ENCODE measurements at places on chromosomes 3 and 15.
A peak's percentile ranks its signal among the peaks of the same experiment; 100 is the strongest.

GRCh38 chr3:9583792-9584191 lies 30.2 kb upstream of the LHFPL4 start:
- DNase-seq = no peak

GRCh38 chr3:72169561-72170472 lies 384.9 kb upstream of the PROK2 start:
- DNase-seq = no peak

GRCh38 chr3:97306226-97306625 lies 458.3 kb upstream of the ARL6 start:
- DNase-seq = no peak

DNA sequence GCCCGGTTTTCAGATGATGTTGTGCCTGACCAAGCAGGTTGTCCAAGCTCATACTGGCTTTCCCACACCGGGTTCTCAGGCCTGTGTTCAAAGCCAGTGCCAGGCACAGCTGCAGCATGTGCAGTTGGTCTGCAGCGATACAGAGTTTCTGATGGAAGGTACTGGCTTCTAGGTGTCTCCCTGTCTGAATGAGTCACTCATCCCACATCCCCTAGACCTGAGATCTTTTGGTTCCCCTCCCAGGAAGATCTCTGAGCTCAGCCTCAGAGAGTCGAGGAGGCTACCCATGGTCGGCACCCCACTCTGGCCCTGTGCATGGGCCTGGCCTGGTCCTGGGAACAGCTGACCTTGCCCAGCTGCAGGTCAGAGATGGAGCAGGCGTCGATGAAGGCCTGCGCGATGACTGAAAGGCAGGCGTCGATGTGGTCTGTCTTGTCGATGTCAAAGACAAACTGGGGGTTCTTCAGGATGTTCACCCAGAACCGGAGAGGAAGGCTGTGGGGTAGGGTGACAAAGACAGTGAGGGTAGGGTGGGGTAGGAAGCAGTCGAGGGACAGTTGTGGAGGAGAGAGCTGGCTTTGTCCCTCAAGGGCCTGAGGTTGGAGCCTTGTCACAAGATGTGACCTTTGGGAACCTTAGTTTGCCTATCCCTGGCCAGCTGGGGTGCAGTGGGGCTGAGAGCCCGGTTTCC lies 15.3 kb downstream of the H1-8 start:
- DNase-seq = no peak

- DNase-seq = no peak
Measured at GRCh38 chr3:195251336-195252065, 19.5 kb downstream of the XXYLT1 start.

DNA sequence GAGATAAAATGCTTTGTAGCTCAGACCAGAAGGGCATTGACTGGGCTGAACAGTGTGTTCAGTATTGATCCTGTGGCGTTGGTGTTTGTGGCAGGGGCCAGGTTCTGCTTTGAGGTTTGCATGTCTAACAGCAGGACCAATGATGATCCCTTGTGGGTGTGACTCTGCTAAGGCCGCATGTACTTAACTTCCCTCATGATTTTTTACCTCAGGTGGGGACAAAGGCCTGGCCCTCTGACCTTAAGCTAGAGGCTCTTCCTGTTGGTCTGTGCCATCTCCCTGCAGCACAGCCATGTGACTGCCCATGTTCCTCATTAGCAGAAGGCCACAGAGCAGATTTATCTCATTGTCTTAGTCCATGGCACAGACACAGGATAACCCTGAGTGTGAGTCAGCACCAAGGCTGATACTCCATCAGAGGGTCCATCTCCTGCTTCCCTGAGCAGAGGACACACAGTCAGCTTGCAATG lies 34.3 kb upstream of the BSN start:
- no peak for DNase-seq

GRCh38 chr3:52339612-52340011 lies 23.5 kb downstream of the DNAH1 start:
- peak; percentile 84 for DNase-seq

DNA sequence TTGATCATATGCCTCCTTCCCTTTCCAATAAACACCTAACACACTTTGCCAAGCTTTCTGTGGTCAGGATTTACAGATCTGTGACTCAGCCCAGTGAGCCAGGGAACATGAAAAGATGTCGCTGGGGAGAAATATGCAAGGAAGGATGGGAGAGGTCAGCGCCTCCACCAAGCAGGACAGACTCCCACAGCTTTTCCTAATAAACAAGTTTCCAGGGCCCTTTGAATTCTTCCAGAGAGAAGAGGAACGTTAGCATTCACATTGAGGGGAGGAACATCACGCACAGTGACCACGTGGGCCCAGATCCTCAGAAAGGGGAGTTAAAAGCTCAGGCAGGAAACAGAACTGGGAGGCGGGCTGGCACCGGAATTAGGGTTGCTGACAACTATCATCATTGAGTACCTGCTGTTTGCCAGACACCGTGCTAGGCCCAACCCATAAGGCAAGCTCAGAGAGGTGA lies 33.3 kb upstream of the MRPS22 start:
- no peak for DNase-seq

- no peak for DNase-seq
Measured at GRCh38 chr3:2392981-2393380, 294.3 kb downstream of the CNTN4 start.

DNA sequence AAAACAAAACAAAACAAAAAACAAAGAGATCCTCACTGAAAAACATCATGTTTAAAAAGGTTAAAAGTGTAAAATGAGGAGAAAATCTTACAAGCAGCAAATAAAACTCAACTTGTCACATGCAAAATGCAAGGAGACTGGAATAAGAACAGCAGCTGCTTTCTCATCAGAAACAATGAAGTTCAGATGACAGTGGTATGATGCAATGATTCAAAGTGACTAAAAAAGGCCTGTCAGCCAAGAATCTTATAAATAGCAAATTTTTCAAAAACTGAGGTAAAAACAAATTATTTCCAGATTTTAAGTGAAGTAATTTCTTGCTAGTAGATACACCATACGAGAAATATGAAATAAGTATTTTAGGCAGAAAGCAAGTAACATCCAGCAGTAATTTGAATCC lies 68.6 kb upstream of the EPHA3 start:
- DNase-seq = no peak

- DNase-seq = no peak
Measured at GRCh38 chr3:165462636-165463334, 266.6 kb upstream of the SLITRK3 start.

- no peak for DNase-seq
Measured at GRCh38 chr3:13714251-13714916, 165.5 kb downstream of the FBLN2 start.

DNA sequence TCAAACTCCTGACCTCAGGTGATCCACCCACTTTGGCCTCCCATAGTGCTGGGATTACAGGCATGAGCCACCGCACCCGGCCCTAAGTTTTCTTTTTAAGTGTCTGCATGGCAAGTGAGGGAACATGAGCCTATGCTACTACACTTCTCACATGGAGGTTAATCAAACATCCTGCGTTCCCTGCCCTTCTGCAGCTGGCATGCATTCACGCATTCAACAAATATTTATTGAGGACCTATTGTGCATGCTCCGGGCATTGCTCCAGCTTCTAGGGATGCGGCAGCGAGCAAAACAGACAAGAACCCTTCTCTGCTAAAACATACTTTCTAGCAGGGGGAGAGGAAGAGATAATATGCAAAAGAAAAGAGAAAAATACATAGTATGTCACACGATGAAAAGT lies 42.6 kb upstream of the ACKR4 start:
- no peak for DNase-seq

DNA sequence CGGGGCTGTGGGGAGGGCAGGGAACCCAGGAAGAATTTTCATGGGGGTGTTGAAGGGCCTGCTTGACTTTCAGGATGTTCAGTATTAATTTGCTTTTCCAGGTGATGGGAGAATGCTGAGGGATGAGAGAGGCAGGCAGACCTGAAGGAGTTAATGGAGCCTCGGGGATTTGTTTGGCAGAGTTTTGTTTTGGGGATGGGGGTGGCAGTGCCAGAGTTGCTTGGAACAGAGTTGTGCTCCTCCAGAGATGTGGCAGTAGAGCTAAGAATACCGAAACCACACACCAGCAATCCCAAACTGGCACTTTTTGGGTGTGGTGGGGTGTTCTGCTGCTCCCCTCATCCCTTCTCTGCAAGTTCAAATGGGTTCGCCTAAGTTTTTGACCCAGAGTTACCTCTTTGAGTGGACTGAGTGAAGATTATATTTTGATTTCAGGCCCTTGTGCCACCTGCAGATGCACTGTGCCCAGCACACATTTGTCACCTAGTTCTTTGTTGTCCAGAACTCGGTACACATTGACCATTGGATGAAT lies 1.6 kb downstream of the BOC start:
- DNase-seq = no peak

DNA sequence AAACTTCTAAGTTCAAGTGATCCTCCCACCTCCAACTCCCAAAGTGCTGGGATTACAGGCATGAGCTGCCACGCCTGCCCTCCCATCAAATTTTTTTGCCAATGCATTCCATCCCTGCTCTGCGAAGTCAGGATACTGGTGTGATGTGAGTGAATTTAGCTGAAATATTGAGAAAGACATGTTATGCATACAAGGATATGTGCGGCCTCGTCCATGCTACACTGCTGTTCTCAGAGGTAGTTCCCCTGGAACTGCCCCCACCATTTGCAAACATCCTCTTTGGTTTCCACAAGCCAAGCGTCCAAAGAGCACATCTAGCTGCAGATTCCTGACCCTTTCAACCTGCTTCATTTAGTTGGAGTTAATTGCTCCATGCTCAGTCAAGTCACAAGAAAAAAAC lies 36.5 kb upstream of the BCL2A1 start:
- DNase-seq = no peak
